Adrenal gland (tissue), 19 donors: ENCODE measurements at places on chromosomes 3 and 15.

DNA sequence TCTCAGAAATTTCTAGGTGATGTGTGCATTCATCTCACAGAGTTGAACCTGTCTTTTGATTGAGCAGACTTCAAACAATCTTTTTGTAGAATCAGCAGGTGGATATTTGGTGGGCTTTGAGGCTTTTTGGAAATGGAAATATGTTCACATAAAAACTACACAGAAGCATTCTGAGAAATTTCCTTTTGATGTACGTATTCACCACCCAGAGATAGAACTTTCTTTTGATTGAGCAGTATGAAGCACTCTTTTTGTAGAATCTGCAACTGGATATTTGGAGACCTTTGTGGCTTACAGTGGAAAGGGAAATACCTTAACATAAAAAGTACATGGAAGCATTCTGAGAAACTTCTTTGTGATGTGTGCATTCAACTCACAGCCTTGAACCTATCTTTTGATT is 3515.0 kb downstream of the GOLGA6L6 start:
- no peak overlapping the region for H3K4me3 ChIP-seq
- H3K27me3 ChIP-seq, result no peaks in the 10 kb centered on the region
- H3K36me3 ChIP-seq, result no peaks in the 10 kb centered on the region
- no peak for DNase-seq
- H3K27ac ChIP-seq, result no peak overlapping the region

DNA sequence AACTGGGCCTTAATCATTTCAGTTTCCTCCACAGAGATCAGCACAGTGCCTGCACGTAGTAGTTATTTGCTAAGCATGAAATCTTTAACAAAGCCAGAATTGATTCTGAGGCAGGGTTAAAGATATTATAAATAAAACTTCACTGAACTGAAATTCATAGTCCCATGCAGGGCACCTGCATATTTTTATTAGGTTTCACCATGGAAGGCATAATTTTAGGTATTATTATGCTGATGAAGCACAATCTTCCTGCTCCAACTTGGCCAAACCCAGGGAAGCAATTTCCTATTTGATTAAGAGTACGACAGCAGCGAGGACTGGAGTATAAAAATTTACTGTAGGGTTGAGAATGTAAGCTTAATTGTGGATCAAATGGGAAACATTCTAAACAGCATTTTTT is 1070.4 kb upstream of the CFAP20DC start:
- DNase-seq, result no peak
- H3K27me3 ChIP-seq, result no peaks in the 10 kb centered on the region

GRCh38 chr15:33402600-33402999 is 91.8 kb downstream of the RYR3 start:
- H3K27me3 ChIP-seq, result no peaks in the 10 kb centered on the region
- no peak for DNase-seq

GRCh38 chr3:188788621-188789081 is 383.1 kb upstream of the TPRG1 start:
- no peaks in the 10 kb centered on the region for H3K27me3 ChIP-seq
- H3K4me3 ChIP-seq, result no peak overlapping the region
- peaks cover 12% of the 10 kb centered on the region for H3K4me1 ChIP-seq
- H3K36me3 ChIP-seq, result no peaks in the 10 kb centered on the region
- H3K27ac ChIP-seq, result no peak overlapping the region

DNA sequence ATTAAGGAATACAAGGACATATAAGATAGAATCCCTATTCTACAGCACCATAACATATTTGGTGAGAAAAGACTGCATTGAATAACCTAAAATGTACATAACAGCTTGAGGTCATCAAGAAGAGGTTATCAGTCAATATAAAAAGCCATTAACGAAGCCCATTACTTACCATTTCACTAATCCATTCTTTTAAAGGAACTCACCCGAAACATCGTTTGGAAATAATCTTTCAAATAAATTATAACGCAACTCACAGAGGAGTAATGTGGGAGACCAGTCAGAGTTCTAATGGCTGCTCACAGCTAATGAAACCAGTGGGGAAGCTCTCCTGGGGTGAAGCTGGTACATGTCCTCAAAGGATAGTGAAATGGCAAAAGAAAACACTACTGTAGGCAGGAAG is 188.4 kb downstream of the TBC1D5 start:
- H3K4me3 ChIP-seq, result no peak overlapping the region
- no peaks in the 10 kb centered on the region for H3K27me3 ChIP-seq
- H3K27ac ChIP-seq, result no peak overlapping the region
- peaks cover 8% of the 10 kb centered on the region for H3K4me1 ChIP-seq
- no peak for DNase-seq

GRCh38 chr3:102024270-102024904 is 175.1 kb downstream of the NFKBIZ start:
- H3K27ac ChIP-seq, result no peak overlapping the region
- no peaks in the 10 kb centered on the region for H3K27me3 ChIP-seq
- H3K36me3 ChIP-seq, result no peaks in the 10 kb centered on the region

DNA sequence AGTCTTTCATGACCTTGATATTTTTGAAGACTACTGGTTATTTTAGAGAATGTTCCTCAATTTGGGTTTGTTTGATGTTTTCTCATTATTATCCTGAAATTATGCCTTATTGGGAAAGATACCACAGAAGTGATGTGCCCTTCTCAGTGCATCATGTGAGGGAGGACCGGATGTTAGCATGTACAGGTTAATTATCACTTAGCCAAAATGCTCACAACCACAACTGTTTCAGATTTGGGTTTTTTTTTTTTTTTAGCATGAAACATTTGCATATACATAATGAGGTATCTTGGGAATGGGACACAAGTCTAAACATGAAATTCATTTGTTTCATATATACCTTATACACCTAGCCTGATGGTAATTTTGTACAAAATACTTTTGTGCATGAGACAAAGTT is 59.8 kb downstream of the PIK3R4 start:
- no peaks in the 10 kb centered on the region for H3K27me3 ChIP-seq
- H3K4me1 ChIP-seq, result no peaks in the 10 kb centered on the region
- H3K27ac ChIP-seq, result no peak overlapping the region
- no peaks in the 10 kb centered on the region for H3K36me3 ChIP-seq
- DNase-seq, result no peak
- no peak overlapping the region for H3K4me3 ChIP-seq

GRCh38 chr3:169026543-169027182 is 636.8 kb downstream of the MECOM start:
- H3K36me3 ChIP-seq, result no peaks in the 10 kb centered on the region
- no peak overlapping the region for H3K27ac ChIP-seq

- H3K27me3 ChIP-seq, result no peaks in the 10 kb centered on the region
- H3K36me3 ChIP-seq, result no peaks in the 10 kb centered on the region
- DNase-seq, result no peak
- H3K27ac ChIP-seq, result no peak overlapping the region
- peaks cover 4% of the 10 kb centered on the region for H3K4me1 ChIP-seq
These were observed 357.2 kb downstream of the PDCD6IP start for GRCh38 chr3:34155666-34156065.
